ENCODE measurements at places on chromosomes 2 and 18. TPM values are rescaled to one million over a fixed set of nuclear protein-coding genes. Genes with fewer than 3 reads are reported as not detected.

Gene OTOS
- not detected for total RNA-seq

Gene POTEC
- not detected for total RNA-seq

Gene SLC66A2
- 50.6 TPM for total RNA-seq

Gene KLHL41
- 0.35 TPM for total RNA-seq

Gene SULT1C4
- total RNA-seq, result not detected

Gene SLC40A1
- 43.7 TPM for total RNA-seq

Gene TCF7L1
- not detected for total RNA-seq

Gene FABP1
- 0.76 TPM for total RNA-seq

Gene EN1
- not detected for total RNA-seq

Gene SERPINB12
- not detected for total RNA-seq

Gene KCNIP3
- not detected for total RNA-seq

Gene PREPL
- total RNA-seq, result 33.3 TPM

Gene ZBTB7C
- not detected for total RNA-seq

Gene ZNG1B
- total RNA-seq, result 31.3 TPM

Gene RNMT
- total RNA-seq, result 47.4 TPM

Gene ANKRD53
- total RNA-seq, result 0.20 TPM

Gene CAPN13
- not detected for total RNA-seq

Gene MEMO1
- total RNA-seq, result 38.5 TPM
